ENCODE measurements at places on chromosomes 12 and 14.

DNA sequence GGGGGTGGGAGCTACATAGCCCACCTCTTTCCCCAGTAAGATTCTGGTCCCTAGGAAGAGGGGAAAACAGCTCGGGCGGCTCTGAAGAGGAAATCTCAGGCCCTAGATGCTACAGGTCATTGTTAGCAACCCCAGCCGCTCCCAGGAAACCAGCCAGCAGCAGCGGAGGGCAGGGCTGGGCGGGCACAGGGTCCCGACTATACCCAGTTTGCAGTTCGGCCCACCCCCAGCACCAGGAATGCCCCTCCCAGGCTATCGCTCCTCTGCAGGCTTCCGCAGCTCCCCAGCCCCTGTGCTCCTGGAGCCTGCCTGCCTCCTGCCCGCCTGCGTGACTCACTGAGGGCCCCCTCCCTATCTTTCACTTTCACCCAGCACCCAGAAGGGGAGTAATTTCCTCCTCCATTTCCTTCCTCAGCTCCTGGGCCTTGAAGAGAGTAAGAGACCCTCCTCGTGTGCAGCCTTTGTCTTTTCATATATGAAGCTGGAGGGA is 27.2 kb upstream of the PNMA1 start:
- peak; percentile 24 for DNase-seq

DNA sequence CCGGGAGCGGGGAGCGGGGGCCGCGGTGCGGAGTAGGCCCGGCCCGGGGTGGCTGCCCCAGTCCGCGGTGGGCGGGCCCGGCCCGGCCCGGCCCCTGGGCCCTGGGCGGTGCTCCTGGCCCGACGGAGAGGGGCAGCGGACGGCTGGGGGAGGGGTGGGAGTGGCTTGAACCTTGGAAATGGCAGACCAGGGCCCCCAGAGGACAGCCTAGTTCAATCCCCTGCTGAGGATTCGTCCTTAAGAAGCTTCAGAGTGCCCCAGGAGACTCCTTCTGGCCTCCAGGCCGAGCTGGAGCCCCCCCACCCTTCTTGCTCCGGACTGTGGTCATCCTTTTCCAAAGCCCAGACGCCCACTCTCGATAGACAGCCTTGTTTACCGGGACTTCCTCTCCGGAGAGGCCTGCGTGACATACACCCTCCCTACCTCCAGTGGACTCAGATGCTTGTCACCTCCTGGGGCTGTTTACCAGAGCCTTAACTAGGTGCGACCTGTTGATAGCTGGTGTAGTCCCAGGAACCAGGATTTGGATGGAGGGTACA is 458 bp downstream of the KHNYN start:
- no peak for DNase-seq

GRCh38 chr12:121934309-121934664 is 15.9 kb downstream of the CFAP251 start:
- no peak for DNase-seq

DNA sequence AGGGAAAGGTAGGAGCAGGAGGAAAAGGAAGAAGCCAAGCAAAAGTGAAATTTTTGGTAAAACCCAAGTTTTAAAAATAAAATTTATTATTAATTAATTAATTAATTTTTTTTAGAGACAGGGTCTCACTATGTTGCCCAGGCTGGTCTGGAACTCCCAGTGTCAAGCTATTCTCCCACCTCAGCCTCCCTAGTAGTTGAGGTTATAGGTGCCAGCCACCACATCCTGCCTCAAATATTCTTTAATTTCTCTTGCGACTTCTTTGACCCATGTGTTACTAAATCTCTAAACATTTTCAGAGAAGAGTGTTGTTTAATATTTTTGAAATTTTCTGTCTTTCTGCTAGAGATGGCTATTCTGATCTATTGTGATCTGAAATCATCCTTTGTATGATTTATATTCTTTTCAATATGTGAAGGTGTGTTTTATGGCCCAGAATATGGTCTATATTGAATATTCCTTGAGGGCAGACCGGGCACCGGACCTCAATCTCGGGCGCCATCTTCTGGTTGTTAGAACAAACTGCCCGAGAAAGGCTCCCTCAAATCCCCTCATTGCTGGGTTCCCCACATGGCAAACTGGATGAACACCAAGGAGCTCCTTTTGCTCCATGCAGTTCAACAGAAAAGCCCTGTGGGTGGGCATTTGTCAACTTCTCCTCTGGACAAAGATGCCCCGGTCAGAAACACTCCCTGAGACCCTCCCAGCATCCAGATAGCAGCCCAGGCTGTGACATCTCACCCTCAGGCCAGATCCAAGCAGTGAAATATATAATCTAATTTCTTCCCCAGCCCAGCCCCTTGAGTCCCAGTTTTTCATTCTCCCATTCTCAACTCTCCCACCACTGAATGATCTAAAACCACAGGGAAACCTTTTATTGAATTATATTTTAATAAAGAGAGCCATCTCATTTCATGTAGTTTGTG is 110.5 kb downstream of the ASCL4 start:
- DNase-seq, result no peak

GRCh38 chr12:111313833-111314259 is 55.0 kb downstream of the PHETA1 start:
- peak; percentile 66 for DNase-seq

GRCh38 chr14:37594971-37595808 is at the start of the genes FOXA1 and TTC6:
Gene FOXA1 (minus strand): TSS chr14:37595249. CDS start chr14:37594972, 277 bp downstream.
Gene TTC6 (plus strand): TSS chr14:37595629. CDS start chr14:37622065, 26,436 bp downstream.
- DNase-seq, result no peak

DNA sequence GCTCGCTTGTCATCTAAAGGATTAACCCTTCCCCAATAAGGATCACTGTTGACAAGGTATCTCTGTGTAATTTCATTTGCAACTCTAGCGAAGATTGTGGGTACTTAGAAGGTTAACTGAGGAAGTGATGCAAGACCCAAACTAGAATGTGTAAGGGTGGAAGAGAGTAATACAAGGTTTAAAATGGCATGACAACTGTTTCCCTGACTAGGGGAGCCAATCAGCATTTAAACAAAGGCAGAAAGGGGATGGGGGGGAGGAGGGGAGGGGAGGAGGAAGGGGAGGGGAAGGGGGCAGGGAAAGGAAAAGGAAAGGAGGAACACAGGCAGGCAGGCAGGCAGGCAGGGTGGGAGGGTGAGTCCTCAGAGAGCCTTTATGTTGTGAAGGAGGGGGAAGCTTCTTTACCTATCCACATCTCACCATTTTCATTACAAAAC is 31.1 kb downstream of the NRDE2 start:
- no peak for DNase-seq

DNA sequence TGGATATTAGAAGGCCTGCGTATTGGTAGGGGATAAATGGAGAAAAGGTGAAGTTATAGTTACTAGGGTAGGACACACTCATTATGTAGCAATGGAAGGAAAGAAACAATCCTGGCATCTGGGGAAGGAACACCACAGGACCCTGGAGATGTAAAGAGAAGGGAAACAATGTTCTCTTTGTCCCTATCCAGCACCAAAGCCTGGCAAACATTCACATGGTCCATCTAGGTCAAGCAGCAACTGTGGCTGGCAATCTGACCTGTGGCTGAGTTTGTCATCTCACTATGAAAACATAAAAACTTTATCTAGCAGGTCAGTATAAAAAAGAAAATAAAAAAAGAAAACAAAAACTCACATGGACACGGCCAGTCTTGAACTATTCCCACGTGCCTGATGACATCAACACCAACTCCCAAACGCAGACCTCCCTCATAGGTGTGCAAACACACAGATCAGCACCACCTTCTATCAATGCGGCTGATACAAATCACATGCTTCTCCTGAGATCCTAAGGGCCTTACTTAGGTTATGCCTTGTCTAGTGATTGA is 2.6 kb downstream of the POMT2 start:
- DNase-seq, result no peak

- no peak for DNase-seq
Measured at GRCh38 chr14:71610149-71610548, 322.1 kb upstream of the RGS6 start.

DNA sequence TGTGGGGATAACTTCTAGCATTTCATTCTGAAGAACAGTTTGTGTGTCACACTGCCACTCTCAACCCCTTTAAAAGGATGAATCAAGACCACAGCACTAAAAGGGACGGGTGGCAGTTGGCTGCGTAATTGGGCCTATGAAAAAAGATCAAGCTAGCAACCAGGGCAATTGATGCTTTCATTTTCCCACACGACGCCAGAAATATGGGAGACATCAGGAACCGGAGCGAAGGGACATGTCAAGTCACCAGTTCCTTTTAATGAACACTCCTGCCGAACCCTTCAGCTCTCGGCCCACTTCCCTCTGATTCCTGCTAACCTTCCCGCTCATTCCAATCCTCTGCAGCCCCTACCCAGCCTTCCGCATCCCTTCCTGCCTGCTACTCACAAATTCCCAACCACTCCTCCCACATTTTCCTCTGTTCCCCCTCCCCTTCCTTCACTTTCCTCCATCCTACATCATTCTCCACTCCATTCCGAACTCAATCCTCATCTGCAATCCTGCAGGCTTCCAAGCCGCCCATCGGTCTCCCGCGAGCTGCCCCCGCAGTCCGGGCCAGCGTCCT is 753 bp downstream of the CSRNP2 start:
- DNase-seq, result no peak

DNA sequence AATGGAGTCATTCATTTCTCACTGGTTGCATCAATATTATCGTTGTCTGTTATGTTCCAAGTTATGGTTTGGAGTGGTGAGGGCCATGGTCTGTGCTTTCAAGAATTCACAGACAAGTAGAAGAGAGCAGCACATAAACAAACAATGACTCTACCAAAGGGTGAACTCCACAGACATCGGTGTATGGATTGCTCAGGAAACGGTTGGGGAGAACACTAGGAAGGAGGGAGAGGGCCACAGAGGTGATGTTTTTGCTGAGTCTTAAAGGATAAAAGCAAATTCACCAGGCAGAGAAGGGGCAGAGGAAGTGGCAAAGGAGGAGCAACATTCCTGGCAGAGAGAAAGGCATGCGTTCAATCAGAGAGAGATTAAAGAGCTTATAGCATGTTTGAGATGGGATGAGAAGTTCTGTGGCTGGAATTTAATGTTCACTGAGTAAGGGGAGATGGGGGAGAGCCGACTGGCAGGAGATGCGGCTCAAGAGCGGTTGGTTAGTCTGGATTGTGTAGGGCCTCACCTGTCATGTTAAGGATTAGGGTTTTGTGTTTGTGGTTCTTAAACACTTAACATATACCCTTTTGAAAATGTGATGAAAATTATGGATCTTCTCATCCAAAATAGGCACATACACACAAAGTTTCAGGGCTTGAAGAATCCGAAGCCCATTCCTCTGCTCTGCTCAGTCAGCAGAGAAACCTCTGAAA is 42.3 kb upstream of the FRMD6 start:
- no peak for DNase-seq

DNA sequence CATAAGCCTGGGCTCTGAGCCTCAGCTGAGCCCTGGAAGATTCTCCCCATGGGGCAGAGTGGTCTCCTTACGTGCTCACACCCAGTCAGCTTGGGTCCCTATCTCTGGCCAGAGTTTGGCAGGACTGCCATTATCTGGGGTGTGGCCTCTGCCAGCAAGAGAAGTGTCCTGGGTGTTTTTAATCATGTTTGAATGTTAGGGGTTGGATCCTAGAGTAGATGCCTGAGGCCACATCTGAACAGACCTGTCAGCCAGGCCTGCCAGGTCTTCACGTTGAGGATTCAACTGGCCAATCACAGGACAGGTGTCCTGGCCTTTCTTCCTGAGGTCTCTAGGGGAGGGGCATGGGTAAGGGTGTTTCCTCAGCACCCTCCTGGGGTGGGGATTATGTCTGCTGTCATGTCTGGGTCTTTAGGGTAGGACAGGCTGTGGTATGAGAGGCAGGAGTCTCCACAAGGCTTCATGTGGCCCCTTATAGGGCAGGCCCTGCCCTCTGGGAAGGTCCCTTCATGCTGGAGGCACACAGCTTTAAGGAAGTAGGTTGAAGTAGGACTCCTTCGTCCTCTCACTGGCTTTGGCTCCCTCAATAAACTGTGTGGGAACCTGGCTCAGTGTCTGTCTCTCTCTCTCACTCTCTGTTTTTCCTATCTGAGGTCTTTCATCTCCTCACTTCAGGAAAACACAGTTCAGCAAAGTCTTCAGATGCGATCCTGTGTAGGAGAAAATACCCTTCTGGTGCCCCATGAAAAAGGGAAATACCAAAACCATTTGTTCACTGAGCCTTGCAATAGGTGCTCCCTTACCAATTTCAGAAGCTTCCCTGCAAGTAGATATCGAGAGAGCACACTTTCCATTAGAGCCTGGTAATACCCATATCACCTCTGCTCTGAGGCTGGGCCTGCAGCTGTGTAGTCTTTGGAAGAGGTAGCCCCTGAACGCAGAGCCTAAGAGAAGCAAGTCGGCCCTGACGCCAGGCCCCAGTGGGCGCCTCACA is 6.7 kb upstream of the FITM1 start:
- no peak for DNase-seq

- DNase-seq, result no peak
Measured at GRCh38 chr14:88983755-88984154, 159.3 kb downstream of the TTC8 start.

DNA sequence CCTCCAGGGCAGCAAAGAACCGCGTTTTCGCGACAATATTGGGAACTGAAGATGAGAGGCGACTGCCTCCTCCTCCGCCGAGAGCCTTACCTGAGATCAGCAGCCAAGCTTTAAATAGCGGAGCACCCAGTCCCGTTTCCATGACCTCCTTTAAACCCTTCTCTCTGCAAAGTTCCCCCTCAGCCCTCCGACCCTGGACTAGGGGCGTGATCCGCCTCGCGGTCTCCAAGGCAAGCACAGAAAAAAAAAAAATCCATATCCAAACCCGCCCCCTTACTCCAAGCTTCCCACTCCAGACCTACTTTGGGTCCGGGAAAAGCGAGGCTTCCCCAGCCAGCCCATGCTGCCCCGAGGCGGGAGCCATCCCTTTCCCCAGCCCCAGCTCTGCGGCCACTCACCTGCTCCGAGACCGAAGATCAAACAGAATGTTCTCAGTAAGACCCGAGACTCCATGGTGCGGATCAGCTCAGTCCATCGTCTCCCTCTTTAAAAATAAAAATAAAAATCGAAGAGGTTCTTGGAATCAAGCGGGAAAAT is 630 bp downstream of the NELL2 start:
- no peak for DNase-seq

DNA sequence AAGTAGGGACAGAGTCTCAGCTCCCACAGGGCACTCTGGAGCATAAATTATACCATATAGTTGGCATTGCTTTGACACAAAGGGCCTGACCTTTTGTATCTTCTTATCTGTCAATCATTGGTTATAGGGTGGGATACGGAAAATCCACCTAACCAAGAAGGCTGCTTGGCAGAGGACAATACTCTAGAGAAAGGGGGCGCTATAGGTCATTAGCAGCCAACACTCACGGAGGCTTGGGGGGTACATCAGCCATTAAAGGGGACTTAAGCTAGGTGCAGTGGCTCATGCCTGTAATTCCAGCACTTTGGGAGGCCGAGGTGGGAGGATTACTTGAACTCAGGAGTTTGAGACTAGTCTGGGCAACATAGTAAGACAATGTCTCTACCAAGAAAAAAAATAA is 22.9 kb downstream of the SPTSSA start:
- no peak for DNase-seq

DNA sequence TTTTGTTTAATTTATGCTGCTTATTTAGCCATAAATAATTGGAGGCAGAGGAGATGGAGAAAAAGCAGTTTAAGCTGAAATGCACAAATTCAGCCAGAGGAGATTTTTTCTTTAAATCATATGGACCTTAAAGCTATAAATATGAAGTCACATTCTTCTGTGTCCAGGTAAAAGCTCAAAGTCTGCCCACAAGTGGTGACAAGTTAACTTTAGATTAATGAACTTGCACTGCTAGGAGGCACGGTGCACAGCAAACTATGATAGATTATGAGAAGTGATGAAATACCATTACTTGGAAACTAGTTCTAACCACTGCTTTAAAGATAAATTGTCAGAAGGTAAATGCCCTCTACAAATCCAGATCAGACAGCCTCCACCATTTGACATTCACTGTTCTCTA is 69.0 kb downstream of the IFT81 start:
- no peak for DNase-seq
